Ureter (tissue), 1 donor: ENCODE measurements at places on chromosomes 13 and 19. TPM values are rescaled to one million over a fixed set of nuclear protein-coding genes. Genes with fewer than 3 reads are reported as not detected.

The DAND5 gene
- not detected for total RNA-seq

The UBE2L5 gene
- not detected for total RNA-seq

GRCh38 chr13:45511310-45512097 lies 46.8 kb downstream of the COG3 start:
- no peak for DNase-seq

DNA sequence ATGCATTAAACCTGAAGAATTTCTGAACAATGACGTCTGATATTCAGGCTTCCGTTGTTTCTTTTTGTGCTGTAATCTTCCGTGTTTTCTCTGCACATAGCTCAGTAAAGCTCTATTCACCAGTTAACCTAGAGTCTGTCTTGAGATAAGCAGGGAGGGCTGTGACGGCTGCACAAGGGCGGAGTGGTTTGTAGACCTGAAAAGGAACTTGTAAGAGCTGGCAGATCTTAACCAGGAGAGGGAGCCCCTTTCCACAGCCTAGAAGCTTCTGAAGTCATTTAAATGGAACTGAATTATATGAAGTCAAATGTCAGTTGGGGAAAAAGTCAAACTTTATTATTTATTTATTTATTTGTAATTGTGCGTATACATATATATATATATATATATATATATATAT lies 27.5 kb downstream of the DPRX start:
- DNase-seq: peak; percentile 71

GRCh38 chr19:42325896-42326771 lies 699 bp downstream of the MEGF8 start:
- DNase-seq: no peak

DNA sequence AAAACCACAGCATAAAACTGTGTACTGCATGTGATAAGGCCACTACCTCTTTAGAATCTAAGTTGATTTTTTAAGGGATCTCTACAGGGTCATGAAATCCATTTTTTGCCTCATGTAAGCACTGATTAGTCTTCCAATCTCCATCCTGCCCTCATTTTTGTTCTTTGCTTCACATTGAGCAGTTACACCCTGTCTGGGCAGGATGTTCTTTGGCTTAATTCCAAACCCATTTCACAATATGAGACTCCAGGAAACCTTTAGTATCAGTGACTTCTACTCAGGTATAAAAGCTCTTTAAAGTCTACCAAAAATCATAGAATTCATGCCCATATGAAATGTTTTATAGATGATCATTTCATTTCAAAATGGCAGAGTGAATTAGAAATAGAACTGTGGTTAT lies 592.6 kb downstream of the TBC1D4 start:
- no peak for DNase-seq

- DNase-seq: no peak
Measured at GRCh38 chr19:6518145-6518911, 12.5 kb upstream of the TNFSF9 start.

GRCh38 chr19:35992907-35993765 lies 1.9 kb upstream of the SDHAF1 start:
- DNase-seq: no peak

- no peak for DNase-seq
Measured at GRCh38 chr19:31335716-31336115, 13.5 kb downstream of the TSHZ3 start.
